ENCODE measurements at places on chromosomes 7 and 10.

- H3K36me3 ChIP-seq: peaks cover 41% of the 10 kb centered on the region
- peak overlapping the region; percentile 95 for H3K4me3 ChIP-seq
- peak overlapping the region; percentile 98 for H3K27ac ChIP-seq
- peaks cover 67% of the 10 kb centered on the region for H3K4me1 ChIP-seq
Observed at GRCh38 chr7:44884621-44885393, 523 bp downstream of the PURB start.

DNA sequence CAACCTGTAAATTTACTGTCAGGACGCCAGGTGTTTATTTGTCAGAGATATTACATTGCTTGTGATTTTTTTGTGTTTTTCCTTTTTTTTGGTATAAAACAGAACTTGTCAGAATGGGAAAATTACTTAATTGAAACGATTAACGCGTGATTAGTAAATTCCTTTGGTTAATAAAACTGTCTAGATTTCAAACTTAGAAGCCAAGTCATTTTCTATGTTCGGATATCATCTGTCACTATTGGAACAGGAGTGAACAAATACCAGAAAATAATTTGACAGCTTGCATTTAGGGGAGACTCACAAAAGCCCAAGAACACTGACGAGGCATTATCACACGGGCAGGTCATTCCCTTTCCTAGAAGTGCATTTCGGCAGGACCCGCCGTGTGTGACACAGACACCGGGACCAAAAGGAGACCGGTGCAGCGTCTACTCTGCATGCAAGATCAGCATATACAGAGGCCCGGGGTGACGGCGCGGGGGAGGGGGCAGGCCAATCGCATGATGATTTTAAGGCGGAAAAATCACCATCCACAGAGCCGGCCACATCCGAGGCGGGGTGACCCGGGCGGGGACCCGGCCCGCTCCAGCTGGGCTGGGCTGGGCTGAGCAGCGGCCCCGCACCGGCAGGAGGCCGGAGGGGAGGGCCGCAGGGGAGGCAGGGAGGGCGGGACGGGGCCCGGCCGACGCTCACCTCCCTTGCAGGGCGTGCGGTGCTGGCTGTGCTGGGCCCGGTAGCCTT lies 841 bp downstream of the GLUD1 start:
- H3K36me3 ChIP-seq: peaks cover 56% of the 10 kb centered on the region
- peak; percentile 78 for DNase-seq
- H3K4me1 ChIP-seq: peaks cover 60% of the 10 kb centered on the region
- H3K27me3 ChIP-seq: no peaks in the 10 kb centered on the region
- peak overlapping the region; percentile 95 for H3K27ac ChIP-seq

DNA sequence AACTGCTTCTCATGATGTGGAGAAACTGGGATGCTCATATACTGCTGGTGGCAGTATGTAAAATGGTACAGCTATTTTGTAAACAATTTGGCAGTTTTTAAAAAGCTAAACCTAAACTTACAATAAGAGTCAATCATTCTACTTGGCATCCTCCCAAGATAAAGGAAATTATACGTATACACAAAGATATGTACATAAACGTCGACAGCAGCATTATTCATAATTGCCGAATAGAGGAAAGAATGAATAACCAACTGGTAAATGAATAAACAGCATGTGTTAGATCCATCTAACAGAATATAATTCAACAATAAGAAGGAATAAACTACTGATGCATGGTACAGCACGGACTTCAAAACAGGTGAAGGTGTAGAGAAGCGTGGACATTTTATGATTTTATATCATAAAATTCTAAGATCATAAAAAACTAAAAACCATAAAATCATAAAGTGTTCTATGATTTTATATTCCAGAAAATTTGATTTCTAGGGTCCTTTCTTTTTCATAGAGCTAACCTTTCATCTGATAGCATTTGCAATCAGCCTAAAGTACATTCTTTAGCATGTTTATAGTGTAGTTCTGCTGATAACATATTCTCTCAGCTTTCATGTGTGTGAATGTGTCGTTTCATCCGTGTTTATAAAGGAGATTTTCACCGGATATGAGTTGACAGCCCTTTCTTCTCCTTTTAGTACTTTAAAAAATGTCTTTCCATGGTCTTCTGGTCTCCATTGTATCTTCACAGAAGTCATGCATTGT lies 261.5 kb downstream of the DIP2C start:
- DNase-seq: no peak
- H3K27me3 ChIP-seq: no peaks in the 10 kb centered on the region
- H3K4me3 ChIP-seq: no peak overlapping the region
- no peak overlapping the region for H3K27ac ChIP-seq
- no peaks in the 10 kb centered on the region for H3K4me1 ChIP-seq

GRCh38 chr7:18756378-18757050 lies 261.0 kb downstream of the HDAC9 start:
- no peak for DNase-seq
- H3K4me1 ChIP-seq: no peaks in the 10 kb centered on the region
- no peak overlapping the region for H3K4me3 ChIP-seq
- no peak overlapping the region for H3K27ac ChIP-seq

DNA sequence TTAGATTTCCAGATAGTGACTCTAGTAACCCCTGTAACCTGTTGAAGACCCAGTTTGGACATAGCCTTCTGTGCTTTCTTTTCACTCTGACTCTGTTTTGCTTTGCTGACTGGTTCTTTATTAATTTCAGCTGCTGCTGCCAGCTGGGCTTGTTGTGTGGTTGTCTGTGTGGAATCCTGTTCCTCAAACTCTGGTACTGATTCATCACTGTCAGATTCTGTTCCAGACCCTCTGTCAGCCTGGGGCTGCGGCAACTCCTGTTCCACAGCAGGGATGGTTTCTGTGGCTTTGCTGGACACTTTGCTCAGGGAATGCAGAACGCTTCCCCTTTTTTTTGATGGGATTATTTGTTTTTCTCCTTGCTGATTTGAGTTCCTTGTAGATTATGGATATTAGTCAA lies 104.9 kb downstream of the SEC23IP start:
- DNase-seq: no peak
- H3K27me3 ChIP-seq: peaks cover 22% of the 10 kb centered on the region
- no peak overlapping the region for H3K4me3 ChIP-seq
- no peak overlapping the region for H3K27ac ChIP-seq
- H3K36me3 ChIP-seq: no peaks in the 10 kb centered on the region

DNA sequence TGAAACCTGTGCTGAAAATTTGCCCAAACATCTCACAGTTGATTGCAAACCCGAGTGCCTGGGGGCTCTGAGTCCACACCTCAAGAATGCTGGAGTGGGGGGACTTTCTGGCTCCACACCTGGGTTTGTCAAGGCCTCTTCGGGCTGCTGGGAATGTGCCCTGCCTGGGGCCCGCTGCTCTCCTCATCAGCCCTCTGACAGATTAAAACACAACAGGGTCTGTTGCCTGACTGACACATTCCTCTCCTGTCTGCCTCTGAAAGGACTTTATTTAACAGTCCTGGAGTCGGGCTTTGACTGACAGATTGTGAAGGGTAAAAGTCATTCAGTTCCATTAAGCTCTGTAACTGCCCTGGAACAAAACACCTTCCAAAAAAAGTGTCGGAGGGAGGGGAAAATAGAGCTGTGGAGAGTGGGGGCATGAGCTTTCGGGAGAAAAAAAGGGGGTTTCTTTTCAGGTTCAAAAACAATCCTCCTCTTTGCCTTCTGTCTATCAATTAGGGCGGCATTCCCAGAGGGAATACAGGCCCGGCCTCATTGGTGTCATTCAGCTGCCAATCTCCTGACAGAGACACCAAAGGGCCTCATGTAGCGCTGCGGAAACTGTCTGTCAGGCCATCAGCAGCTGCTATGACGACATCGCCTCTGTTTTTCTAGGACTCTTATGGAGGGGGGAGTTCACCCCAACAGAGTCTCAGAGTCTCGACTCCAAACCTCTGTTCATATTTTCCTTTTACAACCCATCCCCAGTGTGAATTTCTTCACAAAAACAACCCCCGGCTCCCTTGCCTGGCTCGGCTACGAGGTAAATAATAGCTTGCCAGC lies 398.8 kb upstream of the NFE2L3 start:
- no peak for DNase-seq
- H3K27me3 ChIP-seq: no peaks in the 10 kb centered on the region
- H3K27ac ChIP-seq: no peak overlapping the region
